GM13977 (cell line): ENCODE measurements at places on chromosomes 12 and 14.

- DNase-seq, result no peak
Measured at GRCh38 chr14:73476451-73476931, 14.2 kb upstream of the RIOX1 start.

GRCh38 chr14:64628940-64629408 is 75.2 kb upstream of the PLEKHG3 start:
- DNase-seq, result no peak

DNA sequence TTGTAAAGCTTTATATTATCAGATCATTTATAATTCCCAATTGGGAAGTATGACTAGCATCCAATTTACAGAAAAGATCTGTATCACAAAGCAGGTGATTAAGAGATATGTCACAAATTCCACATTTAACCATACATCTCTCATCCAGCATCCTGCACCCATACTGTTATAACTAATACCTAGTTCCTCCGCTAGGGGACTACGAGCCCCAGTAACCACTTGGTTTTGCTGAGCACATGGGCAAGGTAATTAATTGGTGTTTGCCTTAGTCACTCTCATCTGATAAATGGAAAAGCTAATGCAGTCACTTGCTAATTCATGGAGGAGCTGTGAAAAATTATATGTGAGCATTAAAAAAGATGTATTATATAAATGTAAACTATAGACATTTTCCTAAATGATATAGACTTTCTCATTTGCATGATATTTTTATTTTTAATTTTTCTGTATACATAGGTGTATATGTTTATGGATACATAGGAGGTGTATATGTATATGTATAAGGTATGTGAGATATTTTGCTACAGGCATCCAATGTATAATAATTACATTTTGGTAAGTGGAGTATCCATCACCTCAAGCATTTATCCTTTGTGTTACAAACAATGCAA is 1031.8 kb downstream of the GALC start:
- no peak for DNase-seq

- DNase-seq, result no peak
Measured at GRCh38 chr12:23596568-23596967, 352.9 kb downstream of the SOX5 start.

- no peak for DNase-seq
Measured at GRCh38 chr12:58503731-58504130, 416.6 kb downstream of the LRIG3 start.

DNA sequence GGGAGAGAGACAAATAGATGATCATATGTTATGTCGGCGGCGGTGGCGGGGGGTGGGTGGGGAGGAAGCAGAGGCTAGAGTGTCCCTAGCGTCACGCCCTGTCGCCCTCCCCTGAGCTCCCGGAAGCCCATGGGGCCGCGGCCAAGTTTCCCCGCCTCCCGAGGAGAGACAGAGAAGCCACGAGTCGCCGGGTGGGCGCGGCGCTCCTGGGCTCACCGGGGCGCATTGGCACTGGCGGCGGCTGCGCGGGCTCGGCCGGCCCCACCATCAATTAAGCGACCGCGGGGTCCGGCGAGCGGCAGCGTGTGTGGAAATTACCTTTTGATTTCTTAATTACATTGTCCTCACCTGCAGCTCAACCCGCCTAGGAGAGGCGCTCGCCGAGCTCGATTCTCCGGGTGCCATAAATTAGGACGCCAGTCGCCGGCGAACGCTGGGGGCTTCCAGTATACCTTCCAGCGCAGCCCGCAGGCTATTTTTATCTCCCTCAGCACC is 119.9 kb upstream of the LHX5 start:
- peak; percentile 65 for DNase-seq

- DNase-seq, result peak; percentile 58
Measured at GRCh38 chr14:65019944-65020566, 33.4 kb downstream of the FNTB start.

DNA sequence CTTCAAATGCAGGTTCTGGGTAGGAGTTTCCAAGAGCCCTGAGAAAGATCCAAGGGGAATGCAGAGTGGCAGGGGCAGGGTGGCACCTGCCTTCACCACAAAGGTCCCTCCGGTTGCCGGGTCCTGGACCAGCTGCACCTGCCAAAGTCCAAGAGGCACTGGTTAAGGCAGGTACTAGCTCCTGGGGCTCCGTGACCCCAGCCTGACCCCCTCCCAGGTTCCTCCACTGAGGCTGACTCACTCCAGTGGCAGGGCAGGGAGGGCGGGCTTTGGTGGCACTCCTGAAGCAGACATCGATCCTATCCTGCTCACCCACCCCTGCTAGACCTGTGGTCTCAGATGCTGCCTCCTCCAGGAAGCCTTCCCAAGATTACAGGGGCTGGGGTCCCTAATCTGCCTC is 11.4 kb downstream of the RPS6KL1 start:
- DNase-seq, result no peak
